ENCODE measurements at places on chromosomes 6 and 20.

GRCh38 chr6:153045271-153045670, 42.8 kb upstream of the MTRF1L start:
- no peak for DNase-seq

- DNase-seq: no peak
Observed at GRCh38 chr20:32583581-32584070, 1.5 kb downstream of the NOL4L start.

GRCh38 chr20:18164356-18164755, 26.7 kb downstream of the KAT14 start:
- no peak for DNase-seq

DNA sequence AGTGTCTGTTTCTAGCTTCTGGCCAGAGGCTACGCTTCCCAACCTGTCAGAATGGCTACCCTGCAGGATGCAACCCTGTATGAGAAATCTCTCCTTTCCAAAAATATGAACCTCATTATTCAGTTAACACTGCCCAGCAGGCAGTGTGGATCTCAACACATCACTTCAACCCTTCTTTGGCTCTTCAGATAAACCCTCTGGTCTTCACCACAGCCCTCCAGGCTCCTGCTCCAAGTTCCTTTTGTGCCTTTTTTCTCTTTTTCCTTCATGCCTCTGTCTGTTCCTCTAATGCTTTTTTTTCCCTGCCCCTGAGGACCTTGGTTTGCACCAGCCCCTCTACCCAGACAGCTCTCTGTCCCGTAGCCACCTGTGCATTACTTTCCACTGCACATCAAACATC, 207.4 kb downstream of the MYLK4 start:
- DNase-seq: no peak

DNA sequence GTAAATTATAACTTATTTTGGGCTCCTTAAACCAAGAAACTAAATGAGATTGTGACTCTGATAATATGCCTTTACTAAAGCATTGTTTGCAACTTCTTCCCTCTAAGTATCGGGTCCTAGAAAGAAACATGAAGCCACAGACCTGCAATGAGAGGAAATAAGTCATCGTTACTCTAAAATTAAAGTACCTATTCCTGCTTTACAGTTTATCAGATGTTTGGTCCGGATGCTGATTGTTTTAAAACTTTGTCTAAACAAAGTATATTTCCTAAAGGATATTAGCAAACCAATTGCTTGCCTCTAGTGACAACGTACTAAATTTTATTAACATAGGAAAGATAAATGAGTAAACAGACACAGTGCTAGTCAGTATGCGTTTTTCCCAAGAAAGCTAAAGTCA, 216.8 kb downstream of the GJA1 start:
- DNase-seq: no peak

- DNase-seq: no peak
Observed at GRCh38 chr6:107641071-107641470, 151.2 kb downstream of the SOBP start.

- DNase-seq: no peak
Observed at GRCh38 chr6:112432853-112433252, 85.7 kb downstream of the RFPL4B start.

DNA sequence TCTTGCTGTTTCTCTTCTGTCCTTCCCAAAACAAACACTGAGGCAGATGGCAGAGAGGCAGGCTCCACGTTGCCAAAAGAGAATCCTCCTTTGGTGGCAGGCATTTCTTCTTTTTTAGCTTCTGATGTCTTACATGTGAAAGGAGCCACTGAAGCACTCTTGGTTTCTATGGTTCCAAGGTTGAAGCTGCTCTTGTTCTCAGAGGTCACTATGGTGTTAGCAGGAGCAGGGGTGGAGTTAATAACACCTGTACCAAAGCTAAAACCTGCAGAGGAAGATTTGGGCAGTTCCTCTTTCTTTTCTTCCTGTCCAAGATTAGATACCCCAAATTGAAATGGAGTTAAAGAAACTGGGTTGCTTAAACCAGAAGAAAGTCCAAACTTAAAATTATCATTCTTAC, 28.8 kb downstream of the FAM8A1 start:
- no peak for DNase-seq

- no peak for DNase-seq
Observed at GRCh38 chr6:33592595-33593413, 12.7 kb upstream of the BAK1 start.

GRCh38 chr6:133610971-133611370, 277.9 kb upstream of the TCF21 start:
- DNase-seq: no peak

GRCh38 chr6:2435323-2435722, 189.9 kb upstream of the GMDS start:
- no peak for DNase-seq
